Activated CD4-positive, alpha-beta T cell treated with anti-CD3 and anti-CD28 coated beads, Interleukin-2, amount 10 ng/mL, durations not matched to agents 24 days and 14 days (primary cell): ENCODE measurements at places on chromosomes 3 and 15. TPM values are rescaled to one million over a fixed set of nuclear protein-coding genes. Genes with fewer than 3 reads are reported as not detected.

CCR8 gene
- 5.7 and 7.5 TPM in 2 replicates for total RNA-seq

DNA sequence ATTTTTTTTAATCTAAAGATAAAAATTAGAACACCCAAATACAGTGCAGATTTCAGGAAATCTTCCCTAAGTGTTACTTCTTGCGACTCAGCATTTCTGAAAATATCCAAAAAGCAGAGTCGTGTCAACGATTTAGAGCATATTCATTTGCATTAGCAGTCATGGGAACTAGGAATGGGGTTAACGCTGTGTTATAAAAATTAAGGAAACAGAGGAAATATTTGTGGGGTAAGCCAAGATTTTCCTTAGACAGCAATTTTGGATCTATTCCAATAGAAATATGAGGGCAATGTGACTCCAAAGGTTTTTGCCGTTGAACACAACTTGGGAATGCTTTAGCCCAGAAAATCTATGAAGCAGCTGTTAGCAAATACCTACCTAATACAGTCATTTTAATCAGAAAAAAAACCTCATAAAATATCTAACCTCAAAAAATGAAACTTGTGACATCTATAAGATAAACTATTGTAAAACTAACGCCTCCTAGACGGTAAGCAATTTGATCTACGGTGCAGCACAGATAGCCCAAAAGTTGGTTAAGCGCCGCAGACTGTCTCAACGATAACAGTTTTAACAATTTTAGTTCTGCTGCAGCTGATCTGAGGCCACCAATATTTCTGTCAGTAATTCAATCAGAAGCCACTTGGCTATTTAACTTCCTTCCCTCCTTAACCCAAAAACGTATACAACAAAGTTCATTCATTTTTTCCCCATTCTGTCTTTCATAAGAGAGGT lies 5.8 kb upstream of the ATP11B start:
- H3K4me3 ChIP-seq, result no peak overlapping the region
- no peaks in the 10 kb centered on the region for H3K36me3 ChIP-seq
- no peak overlapping the region for H3K27ac ChIP-seq
- H3K4me1 ChIP-seq, result peaks cover 4% of the 10 kb centered on the region

TRIM59 gene
- 31.8 and 35.0 TPM in 2 replicates for total RNA-seq

DNA sequence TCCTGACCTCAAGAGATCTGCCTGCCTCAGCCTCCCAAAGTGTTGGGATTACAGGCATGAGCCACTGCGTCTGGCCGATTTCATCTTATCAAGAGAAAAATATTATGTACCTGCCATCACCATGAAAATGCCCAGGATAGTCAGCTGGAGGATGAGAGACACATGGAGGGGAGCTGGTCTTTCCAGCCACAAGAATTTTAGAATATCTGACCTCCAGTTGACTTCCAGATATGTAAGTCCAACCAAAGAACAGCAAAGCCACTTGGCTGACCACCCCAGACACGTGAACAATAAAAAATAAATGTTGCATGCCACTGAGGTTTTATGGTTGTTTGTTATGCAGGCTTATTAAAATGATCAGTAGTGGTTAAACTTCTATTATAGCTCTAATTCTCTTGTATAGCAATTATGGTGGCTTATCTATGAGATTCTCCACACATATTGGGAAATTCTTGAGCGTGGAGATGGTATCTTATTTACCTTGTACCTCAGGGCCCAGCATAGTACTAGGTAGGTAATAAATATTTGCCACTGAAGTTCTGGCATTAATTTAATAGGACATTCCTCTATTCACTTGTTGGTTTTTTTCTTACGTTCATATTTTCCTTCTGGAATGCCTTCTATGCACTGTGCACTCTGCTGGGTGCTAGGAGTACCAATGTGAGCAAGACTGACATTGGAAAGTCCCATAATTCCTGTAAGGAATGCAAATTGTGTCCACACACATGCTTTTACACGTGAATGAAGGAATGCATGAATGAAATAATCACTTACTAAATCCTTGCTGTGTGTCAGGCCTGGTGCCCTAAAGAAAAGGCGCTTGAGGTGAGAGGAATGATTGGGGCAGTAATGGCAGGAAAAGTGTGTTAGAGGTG lies 77.6 kb downstream of the EDEM1 start:
- H3K4me3 ChIP-seq, result no peak overlapping the region
- H3K27me3 ChIP-seq, result peaks cover 7% of the 10 kb centered on the region
- H3K27ac ChIP-seq, result no peak overlapping the region
- H3K36me3 ChIP-seq, result no peaks in the 10 kb centered on the region

EIF4E3 gene
- 20.3 and 20.7 TPM in 2 replicates for total RNA-seq

DNA sequence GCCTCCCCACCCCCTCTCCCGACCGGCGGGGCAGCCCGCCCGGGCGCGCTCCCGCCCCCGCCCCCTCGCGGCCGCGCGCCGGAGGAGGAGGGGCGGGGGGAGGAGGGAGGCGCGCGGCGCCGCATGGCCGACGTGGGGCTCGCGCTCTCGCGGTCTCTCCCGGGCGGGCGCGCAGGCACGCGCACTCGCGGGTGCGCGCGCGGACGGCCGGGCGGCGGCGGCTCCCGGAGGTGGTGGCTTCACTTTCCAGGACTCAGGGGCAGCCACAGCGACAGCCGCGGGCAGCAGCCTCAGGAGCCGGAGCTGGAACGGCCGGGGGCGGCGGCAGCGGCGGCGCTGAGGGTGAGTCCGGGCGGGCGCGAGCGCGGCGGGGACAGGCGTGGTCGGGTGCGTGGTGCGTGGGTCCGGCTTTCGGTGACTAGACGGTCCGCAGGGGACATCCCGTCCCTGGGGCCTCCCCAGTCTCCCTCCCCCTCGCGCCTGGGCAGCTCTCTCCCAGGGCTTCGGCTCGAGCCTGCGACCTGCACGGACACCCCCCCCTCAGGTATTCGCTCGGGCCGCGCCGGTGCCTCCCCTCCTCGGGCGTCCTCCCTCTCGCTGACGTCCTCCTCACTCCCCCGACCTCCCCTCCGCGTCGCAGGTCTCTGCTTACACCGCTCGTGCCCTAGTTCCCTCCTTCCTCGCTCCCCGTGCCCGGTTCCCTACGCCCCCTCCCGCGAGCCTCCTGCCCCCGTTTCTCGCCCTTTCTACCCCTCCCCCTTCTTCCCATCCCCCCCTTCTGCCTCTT lies at the start of gene UBE2E2:
UBE2E2 (plus strand) TSS at position 407 of the 787 bp plus-strand sequence.
- H3K4me3 ChIP-seq, result peak within 1 kb of the TSS; percentile 95
- peaks cover 24% of the 10 kb centered on the region for H3K4me1 ChIP-seq
- H3K36me3 ChIP-seq, result peaks cover 3% of the 10 kb centered on the region
- H3K27ac ChIP-seq, result peak within 1 kb of the TSS; percentile 93
- DNase-seq, result peak; percentile 86
- H3K27me3 ChIP-seq, result peaks cover 48% of the 10 kb centered on the region

GRCh38 chr3:140223631-140224030 lies 288.6 kb downstream of the CLSTN2 start:
- no peak overlapping the region for H3K27ac ChIP-seq
- no peak overlapping the region for H3K4me3 ChIP-seq
- H3K27me3 ChIP-seq, result no peaks in the 10 kb centered on the region
- H3K36me3 ChIP-seq, result no peaks in the 10 kb centered on the region
- DNase-seq, result no peak
- H3K4me1 ChIP-seq, result no peaks in the 10 kb centered on the region

GRCh38 chr3:74491874-74492273 lies 122.6 kb downstream of the CNTN3 start:
- no peak overlapping the region for H3K27ac ChIP-seq
- H3K36me3 ChIP-seq, result no peaks in the 10 kb centered on the region
- H3K4me3 ChIP-seq, result no peak overlapping the region
- H3K27me3 ChIP-seq, result no peaks in the 10 kb centered on the region
- no peaks in the 10 kb centered on the region for H3K4me1 ChIP-seq

GRCh38 chr3:188084752-188085583 lies 69.0 kb upstream of the LPP start:
- no peaks in the 10 kb centered on the region for H3K27me3 ChIP-seq
- no peak for DNase-seq
- H3K4me3 ChIP-seq, result no peak overlapping the region
- H3K4me1 ChIP-seq, result no peaks in the 10 kb centered on the region

DNA sequence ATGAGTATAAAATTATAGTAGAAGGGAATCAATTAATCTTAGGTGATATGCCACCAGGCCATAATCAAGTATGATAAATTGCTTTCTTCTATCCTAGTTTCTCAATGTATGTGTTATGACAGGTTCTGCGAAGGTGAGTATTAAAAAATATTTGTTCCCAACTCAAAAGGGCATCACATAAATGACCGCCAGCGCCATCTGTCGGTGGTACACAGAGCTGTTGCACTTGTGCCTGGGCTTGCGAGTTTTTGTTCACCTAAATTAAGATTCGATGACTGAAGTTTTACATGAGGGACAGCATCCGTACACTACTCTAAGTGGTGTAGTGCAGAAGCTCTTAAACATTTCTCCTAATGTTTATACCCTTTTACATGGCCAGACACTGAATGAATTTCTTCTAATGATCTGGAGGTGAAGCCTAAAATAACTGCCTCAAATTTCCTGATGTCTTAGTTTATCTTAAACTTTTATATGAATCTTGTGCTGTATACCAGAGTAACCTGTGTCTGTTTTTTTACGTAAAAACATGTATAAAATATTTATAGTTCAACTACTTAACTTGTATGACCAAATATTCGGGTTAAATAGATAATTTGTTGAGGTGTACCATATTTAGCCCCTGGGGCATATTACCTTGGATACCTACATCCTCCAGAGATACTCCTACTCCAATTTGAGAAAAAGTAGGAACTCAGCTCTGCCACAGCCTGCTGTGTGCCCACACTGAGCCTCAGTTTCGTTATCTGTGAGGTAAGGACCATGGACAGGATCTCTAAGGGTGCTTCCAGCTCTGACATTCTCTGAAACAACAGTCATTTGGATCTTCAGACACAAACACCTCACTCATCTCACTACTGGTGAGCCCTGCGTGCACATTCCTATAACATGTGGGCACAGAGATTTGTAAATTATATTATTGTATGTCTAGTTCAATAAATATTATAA lies 365.6 kb downstream of the MAGI1 start:
- peak; percentile 65 for DNase-seq
- no peak overlapping the region for H3K4me3 ChIP-seq
- no peak overlapping the region for H3K27ac ChIP-seq
- no peaks in the 10 kb centered on the region for H3K36me3 ChIP-seq

- no peaks in the 10 kb centered on the region for H3K4me1 ChIP-seq
- H3K4me3 ChIP-seq, result no peak overlapping the region
- H3K27me3 ChIP-seq, result peaks cover 12% of the 10 kb centered on the region
- peak; percentile 63 for DNase-seq
Measured at GRCh38 chr3:185733980-185734724, 90.7 kb downstream of the IGF2BP2 start.

DNA sequence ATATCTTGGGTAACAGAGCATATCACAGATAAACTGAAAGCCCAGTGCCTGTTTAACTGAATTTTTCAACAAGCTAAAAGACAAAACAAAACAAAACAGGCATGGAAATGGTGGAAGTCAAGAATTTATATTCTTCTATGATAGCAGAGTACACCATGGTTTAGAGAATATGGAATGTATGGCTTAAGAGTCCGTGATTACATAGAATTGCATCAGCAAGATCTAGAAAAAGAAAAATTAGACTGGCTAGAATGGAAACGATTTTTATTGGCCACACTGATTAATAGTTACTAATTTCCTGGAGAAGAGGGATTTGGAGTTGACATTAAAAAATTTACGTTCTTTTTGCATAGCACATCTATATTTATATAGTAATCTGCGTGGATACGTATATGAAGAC lies 435.2 kb upstream of the DPPA4 start:
- no peak overlapping the region for H3K4me3 ChIP-seq
- H3K36me3 ChIP-seq, result no peaks in the 10 kb centered on the region
- H3K27me3 ChIP-seq, result no peaks in the 10 kb centered on the region
- no peak for DNase-seq

STAC gene
- not detected in 2 replicates for total RNA-seq

DNA sequence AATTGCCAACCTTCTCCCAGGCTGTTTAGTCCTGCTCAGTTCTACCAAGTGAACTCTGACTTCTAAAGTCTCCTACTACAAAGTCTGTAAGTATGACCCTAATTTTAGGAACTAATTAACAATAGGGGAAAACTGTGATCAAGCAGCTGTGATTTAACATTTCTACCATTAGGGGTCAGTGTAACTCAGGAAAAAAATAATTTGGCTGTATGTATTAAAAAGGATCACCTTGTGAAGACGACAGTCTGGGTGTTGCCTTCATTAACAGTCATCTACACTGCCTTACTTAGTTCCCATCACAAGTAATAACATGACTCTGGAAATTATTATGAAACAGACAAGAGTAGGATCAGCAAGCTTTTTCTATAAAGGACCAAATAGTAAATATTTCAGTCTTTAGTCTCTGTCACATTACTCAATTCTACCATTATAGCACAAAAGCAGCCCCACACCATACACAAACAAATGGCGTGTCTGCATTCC lies 4.2 kb upstream of the NPHP3 start:
- peaks cover 26% of the 10 kb centered on the region for H3K27me3 ChIP-seq
- no peaks in the 10 kb centered on the region for H3K36me3 ChIP-seq
- no peak overlapping the region for H3K27ac ChIP-seq
- peak; percentile 66 for DNase-seq
- peaks cover 12% of the 10 kb centered on the region for H3K4me1 ChIP-seq

GRCh38 chr3:9947025-9947995 lies 4.9 kb downstream of the PRRT3 start:
- H3K36me3 ChIP-seq, result peaks cover 17% of the 10 kb centered on the region
- no peak for DNase-seq
- no peak overlapping the region for H3K27ac ChIP-seq
- H3K4me3 ChIP-seq, result no peak overlapping the region

LRTM1 gene
- not detected in 2 replicates for total RNA-seq

DNA sequence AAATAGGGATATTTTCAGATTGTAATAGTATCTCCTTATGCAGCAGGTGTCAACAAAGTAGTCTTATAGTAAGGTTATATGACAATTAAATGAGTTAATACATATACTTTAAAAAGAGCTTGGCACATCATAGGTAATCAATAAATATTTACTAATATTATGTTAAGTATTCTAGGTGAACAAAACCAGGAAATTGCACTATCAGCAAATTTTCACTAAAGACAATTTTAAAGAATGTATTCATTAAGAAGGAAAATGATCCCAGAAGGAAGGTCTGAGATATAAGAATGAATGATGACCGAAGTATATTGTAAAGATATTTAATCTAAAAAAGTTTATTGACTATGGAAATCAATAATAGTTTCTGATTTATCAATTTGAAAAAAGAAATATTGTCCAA lies 281.9 kb downstream of the ADAMTSL3 start:
- H3K4me1 ChIP-seq, result no peaks in the 10 kb centered on the region
- no peak for DNase-seq
- no peaks in the 10 kb centered on the region for H3K36me3 ChIP-seq
- H3K4me3 ChIP-seq, result no peak overlapping the region
- H3K27ac ChIP-seq, result no peak overlapping the region
